Effector memory CD4-positive, alpha-beta T cell (primary cell): ENCODE measurements at places on chromosomes 3 and 15.

GRCh38 chr3:89360156-89360555 lies 252.7 kb downstream of the EPHA3 start:
- no peak for DNase-seq

DNA sequence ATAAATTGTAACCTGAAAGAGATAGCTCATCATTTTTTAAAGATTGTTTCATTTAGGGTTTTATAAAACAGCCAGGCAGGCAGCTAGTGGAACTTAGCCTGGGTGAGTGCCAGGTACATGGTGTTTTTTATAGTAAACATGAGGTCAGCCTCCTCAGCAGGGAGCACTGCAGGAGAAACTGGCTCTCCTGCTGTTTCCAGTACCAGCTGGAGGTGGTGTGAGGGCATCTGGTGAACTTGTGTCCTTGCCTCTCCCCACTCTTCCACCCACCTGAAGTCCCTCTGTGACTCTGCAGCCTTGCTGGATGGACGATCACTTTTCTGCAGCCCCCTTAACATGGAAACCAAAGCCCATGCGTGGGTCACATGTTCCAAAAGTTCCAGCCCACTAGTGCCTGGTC lies 128.4 kb downstream of the FAM174B start:
- no peak for DNase-seq

GRCh38 chr3:88617283-88617682 lies 467.5 kb downstream of the C3orf38 start:
- DNase-seq = no peak

- no peak for DNase-seq
These were observed 118.1 kb downstream of the LRRK1 start for GRCh38 chr15:101037090-101037830.

DNA sequence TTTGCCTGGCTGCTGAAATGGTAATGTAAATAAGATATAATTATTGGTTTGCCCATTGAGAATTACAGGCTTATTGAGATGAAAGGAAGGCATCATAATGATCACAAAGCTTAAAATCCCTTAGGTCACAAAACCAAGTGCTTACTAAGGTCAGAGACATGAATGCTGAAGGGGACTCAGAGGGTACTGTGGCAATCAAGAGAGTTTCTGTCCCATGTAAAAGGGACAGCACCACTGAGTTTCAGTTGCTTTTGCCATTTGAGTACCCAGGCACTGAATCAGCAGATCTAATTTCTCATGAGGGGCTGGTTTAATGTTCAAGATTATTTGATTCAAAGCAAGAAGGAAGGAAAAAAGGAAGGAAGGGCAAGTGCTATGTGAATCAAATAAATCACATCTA lies 127.0 kb downstream of the PLOD2 start:
- DNase-seq = no peak

DNA sequence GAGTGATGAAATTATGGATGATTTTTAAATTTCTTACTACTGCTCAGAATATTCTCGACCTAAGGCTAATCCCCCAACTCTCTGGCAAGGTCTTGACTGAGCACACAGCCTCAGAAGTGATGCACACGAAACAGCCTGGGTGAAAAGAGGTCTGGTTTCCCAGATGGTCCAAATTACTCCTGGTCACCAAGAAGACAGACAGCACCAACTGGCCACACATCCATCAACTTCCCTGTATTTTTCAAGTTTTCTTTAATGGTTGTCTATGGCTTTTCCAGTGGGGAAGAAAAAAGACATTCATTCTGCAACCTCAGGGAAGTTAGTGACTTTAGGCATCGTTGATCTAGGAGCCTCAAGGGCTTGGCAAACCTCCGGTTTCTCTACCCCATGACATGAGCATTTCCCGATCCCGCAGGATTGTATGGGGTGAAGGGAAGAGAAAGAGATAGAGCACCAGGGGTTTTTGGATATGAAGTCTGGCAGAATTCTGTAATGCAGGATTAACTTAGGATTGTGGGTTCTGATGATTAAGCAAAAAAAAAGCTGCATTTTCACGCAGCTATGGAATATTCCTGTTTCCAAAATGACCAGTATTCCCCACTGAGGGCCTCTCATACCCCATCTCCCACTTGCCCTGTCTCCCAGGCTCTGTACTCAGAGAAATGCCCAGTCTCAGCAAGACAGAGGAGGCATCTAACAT lies 62.2 kb downstream of the UMPS start:
- DNase-seq = no peak

GRCh38 chr15:25060472-25060803 lies 105.7 kb downstream of the SNRPN start:
- DNase-seq = no peak

GRCh38 chr3:11228041-11228440 lies 44.2 kb upstream of the ATG7 start:
- no peak for DNase-seq

- DNase-seq = no peak
These were observed 109.7 kb upstream of the SLC7A14 start for GRCh38 chr3:170695486-170696064.

DNA sequence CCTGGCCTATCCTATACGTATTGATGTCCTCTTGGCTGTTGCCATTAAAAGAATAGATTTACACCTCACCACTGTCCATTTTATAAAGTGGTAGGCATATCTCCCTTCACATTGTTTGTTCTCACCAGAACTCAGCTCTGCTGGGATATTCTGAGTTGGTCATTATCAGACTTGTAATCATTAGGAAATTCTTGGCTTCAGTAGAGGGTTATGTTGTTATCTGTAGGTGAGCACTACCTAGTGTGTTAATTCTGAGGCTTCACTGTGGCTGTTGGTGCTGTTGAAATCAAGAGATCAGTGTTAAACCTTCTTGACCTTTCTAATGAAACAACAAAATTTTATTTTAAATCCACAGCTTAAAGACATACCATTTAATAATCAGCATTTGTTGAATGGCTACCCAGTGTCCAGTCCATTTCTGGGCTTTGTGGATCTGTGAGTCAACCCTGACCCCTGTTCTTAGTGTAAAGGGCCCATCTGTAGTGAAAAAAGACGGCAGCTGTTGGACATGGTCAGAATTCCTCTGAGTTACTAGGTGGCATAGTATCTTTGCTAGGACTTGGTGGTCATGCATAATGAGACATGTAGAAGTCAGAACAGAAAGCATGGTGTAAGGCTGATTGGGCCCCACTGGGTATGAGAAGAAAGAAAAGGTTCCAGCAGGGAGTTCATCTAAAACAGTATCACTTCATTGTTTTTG lies 32.9 kb upstream of the P4HTM start:
- DNase-seq = no peak

GRCh38 chr15:66658044-66658443 lies 44.0 kb upstream of the SMAD6 start:
- DNase-seq = no peak

DNA sequence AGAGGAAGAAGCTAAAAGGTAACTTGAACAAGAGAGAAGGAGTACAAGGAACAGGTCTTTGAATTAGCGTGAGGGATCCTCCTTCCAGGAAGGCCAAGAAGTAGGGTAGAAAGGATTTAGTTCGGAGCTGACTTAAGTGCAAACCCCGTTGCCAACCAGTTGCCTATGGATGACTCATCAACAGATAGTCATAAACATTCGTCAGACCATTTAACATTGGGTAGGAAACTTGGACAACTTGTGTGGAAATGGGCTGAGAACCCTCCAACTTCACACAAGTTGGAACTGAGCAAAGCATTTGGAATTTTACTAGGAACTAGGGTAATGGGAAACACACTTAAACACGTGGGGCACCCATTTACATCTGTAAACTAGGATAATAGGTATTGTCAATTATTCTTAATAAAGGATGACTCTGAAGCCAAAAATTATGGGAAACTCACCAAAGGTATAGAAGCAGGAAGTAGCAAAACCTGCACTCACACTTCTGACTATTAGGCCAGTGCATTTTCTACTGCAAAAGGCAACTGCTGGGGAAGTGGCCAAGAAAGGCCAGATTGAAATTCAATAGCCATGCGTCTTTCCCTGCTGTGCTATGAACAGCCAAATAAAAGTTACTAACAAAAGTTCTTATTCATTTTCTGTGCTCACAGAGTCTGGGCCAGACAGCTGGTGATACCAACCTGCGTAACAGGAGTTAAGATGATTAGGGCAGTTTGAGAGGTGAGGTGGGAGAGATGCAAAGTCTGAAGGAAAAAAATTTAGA lies 174.5 kb upstream of the TMC3 start:
- DNase-seq = no peak

GRCh38 chr3:192875971-192876565 lies 41.6 kb downstream of the MB21D2 start:
- DNase-seq = no peak

- no peak for DNase-seq
These were observed 26.2 kb downstream of the EDC3 start for GRCh38 chr15:74669627-74670026.

- no peak for DNase-seq
These were observed 150.5 kb downstream of the WDR76 start for GRCh38 chr15:43977072-43977884.

DNA sequence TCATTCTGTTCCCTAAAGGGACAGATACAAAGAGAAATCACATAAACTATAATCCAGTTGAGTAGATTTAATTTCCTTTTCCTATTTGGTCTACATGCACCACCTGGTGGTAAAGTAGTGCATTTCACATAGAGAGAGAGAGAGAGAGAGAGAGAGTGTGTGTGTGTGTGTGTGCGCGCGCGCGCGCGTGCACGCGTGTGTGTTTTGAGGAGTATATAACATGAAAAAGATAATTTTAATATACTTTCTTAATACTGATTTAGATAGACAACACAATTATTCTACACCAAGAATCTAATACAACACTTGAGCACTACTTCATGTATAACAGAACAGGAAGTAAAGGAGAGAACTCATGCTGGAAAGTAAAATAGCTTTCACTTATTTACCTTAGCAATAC lies 1.1 kb upstream of the FGF7 start:
- DNase-seq = no peak

- no peak for DNase-seq
These were observed 486.7 kb downstream of the IL5RA start for GRCh38 chr3:2623436-2623835.

DNA sequence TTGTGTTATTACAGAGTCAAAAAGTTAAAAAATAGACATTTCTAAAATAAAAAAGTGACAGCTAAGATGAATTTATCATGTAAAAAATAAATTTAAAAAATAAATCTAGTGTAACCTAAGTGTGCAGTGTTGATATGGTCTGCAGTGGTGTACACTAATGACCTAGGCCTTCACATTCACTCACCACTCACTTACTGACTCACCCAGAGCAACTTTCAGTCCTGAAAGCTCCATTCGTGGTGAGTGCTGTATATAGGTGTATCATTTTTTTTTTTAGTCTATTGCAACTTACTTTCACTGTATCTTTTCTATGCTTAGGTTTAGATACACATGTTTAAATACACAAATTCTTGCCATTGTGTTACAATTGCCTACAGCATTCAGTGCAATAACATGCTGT lies 459.4 kb upstream of the ROBO1 start:
- no peak for DNase-seq

DNA sequence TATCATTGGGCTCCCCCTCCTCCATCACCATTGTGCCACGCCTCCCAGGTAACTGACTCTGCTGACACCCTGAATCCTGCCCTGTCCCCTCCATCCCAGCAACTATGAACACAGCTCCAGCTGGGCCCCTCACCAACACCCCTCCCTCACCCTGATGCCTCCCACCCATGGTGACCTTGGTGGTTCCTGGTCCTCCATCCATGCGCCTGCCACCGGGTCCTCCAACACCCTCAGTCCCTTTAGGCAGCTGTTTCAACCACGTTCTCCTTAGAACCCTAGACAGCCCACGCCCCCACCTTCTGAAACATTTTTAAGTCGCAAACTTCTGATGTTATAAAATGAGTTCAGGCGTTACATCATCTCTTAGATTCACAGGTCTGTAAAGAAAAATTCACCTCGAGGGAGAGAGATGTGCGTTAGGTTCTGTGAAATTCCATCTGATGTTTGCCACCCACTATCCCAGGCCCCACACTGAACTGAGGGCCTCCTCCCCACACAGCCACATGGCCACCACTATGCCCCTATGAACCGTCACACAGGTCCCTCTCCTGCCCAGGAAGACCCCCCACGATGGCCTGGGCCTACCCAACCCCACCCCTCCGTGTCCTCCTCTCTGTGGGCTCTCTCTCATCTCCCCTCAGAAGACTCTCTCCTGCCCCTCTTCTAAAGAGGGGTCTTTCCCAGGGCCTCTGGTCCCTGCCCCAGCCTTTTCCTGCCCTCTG lies 29.8 kb downstream of the PCSK6 start:
- DNase-seq = no peak
